ENCODE measurements at places on chromosomes 3 and 15. TPM values are rescaled to one million over a fixed set of nuclear protein-coding genes. Genes with fewer than 3 reads are reported as not detected.

The SNUPN gene
- total RNA-seq = 32.1 TPM

The SEMA6D gene
- total RNA-seq = 2.0 TPM

The CLRN1 gene
- total RNA-seq = not detected

The ACSBG1 gene
- total RNA-seq = not detected

The MOBP gene
- not detected for total RNA-seq

The ITPKA gene
- 3.7 TPM for total RNA-seq

The AGBL1 gene
- total RNA-seq = not detected

The ARPIN gene
- total RNA-seq = 5.2 TPM

The OR5K2 gene
- total RNA-seq = not detected

The HYAL3 gene
- total RNA-seq = 3.0 TPM

The EAF1 gene
- total RNA-seq = 19.3 TPM

The SLC12A1 gene
- total RNA-seq = not detected

The WNT7A gene
- 0.15 TPM for total RNA-seq

Measured in M059J (cell line).